ENCODE measurements at places on chromosomes 4 and X.

GRCh38 chr4:145609481-145610427, 9.4 kb upstream of the MMAA start:
- peak; percentile 43 for DNase-seq

GRCh38 chr4:154124539-154125255, 335.8 kb upstream of the SFRP2 start:
- peak; percentile 82 for DNase-seq

- DNase-seq: no peak
Measured at GRCh38 chr4:7335344-7336066, 99.2 kb downstream of the PSAPL1 start.

- DNase-seq: no peak
Measured at GRCh38 chr4:37068580-37068979, 176.0 kb upstream of the NWD2 start.

DNA sequence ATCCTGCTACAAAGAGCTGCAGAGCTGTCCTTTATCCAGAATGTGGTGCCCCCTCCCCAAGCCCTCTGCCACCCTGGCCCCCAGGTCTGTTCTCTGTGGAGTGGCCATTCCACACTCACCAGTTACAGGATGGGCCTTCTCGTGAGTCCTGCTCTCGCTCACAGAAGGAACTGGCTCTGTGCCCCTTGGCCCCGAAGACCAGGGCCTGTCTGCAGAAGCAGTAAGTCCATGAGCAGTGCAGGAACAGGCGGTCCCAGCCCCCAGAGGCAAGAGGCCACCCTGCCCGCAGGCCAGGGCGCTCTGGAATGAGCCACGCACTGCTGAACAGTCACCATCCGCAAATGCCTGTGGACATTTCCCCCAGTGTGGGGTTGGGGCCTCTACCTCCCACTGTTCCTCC, 92.2 kb downstream of the DCTD start:
- DNase-seq: no peak
